T-helper 2 cell (primary cell): ENCODE measurements at places on chromosomes 2 and 18.

GRCh38 chr2:206241736-206242135, 32.7 kb upstream of the ZDBF2 start:
- DNase-seq, result no peak

DNA sequence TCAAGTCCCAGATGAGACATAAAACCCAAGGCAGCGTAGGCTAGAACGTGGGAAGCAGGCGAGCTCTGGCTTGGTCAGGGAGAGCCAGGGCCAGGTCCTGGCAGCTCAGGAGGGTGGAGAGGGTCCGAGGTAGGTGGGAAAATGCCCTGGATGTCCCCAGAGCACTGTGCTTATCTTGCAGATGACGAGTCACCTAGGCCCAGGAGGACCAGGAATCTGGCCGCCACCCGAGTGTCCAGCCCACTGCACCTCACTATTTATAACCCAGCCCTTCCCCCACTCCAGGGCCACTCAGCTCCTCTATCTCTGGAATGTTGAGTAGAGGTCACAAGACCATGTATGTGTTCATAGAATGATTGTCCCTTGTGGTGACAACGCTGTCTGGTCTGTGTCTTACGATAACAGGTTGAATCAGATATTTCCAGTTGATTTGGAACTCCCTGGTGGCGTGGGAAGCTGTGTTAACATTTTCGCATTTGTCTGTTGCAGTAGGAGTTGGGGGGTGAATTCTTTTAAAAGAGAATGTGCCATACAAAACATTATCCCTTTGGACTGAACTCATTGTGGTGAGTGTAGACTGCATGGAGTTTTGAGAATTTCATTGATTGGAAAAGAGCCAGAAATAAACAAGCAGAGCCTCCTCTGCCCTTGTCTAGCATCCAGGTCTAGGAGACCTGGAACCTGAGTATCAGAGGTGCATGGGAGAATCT, 47.5 kb downstream of the EMILIN2 start:
- DNase-seq, result no peak

- DNase-seq, result no peak
These were observed 95.9 kb downstream of the TXNL1 start for GRCh38 chr18:56542476-56542875.

- no peak for DNase-seq
These were observed 123.4 kb downstream of the LAMA1 start for GRCh38 chr18:6994056-6994770.

DNA sequence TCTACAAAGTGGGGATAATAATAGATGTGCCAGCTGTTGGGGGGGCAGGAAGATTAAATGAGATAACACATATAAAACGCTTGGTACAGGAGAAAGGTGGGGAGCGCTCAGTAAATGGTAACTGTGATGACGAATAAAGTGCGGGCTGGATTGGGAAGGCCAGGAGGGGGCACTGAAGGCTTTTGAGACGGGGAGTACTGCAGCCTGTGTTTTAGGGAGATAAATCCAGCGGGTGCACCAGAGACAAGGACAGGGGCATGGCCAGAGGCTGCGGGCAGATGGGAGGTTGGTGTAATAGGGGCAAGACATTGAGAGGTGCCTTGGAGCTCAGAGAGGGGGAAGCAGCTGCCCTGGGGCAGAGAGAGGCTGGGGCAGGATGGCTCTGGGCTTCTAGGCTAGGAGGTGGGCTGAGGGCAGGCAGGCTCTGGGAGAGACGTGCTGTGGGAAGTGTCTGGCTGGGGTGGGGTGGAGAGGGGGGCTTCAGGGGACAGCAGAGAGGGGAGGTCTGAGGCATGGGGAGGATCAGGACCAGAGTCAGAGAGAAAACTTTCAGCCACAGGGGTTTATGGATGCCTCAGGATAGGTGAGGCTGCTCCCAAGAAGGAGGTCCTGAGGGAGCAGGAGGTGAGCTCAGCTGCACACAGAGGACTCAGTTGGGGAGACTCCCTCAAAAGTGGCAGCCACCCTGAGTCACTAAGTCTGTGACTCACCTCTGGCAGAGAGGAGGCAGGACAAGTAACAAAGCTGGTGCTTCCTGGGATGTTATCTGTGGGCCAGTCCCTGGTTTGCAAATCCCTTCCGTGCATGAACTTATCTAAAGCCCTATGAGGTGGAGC, 18.8 kb downstream of the TEX44 start:
- DNase-seq, result no peak

DNA sequence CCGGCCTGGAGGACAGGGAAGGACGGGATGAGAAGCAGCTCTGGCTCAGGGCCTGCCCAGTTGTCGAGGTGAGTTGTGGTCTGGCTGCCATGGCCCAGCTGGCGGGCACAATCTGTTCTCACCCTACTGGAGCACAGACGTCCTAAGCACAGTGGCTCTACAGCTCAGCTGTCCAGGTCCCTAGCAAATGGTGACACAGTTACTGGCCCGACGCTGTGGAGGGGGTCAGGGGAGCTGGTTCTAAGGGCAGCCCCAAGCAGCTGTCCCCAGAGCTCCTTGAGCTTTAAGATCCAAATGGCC, 32.9 kb downstream of the KCNK3 start:
- DNase-seq, result no peak

DNA sequence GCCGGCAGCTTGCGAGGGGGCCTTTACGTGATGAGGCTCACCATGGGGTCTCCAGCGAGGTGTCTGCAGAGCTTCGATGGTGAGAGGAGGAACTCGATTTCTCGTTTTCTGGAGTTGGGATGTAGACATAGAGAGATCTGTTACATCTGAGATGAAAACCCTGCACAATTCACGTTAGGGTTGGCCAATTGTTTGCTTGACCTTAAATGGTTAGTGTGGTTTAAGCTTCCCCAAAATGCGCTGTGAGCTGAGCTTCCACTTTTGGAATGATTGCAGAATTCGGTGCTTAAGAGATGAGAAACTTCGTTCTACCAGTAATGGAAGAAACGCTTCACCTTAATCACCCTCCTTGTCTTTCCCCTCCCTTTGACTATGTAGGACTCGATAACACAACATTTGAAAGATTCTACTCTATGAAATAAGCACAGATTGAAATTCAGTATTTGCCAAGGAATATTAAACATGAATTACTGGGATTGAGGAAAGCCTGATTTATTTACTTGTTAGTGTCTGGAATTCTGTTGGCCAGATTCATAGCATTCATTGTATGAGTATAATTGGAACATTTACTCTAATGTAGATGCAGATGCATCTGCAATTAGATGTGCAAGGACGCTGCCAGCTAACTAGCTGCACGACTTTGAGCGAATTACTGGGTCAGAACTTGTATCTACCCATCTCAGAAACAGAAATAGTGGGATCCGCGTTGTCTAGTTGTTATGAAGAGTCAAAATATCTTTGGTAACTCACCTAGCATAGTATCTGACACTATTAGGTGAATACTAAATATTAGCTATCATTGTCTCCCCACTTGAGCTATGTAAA, 1.6 kb upstream of the KLF7 start:
- no peak for DNase-seq

DNA sequence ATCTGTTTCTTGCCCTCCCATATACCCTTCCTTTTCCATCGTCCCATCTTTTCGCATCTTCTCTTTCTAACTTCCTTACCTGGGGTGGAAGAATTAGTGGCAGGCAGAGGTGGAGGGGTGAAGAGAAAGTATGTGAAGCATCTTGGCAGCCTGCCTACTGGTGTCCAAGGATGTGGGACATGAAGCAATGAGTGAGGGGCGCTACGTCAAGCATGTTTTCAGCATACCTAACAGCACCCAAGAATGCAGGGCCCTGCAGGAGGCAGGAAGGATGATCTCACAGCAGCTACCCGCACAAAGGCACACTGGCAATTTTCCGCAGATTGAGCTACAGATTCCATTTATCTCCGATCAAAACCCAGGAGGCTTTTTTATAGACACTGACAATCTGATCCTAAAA, 42.2 kb downstream of the METTL4 start:
- no peak for DNase-seq

DNA sequence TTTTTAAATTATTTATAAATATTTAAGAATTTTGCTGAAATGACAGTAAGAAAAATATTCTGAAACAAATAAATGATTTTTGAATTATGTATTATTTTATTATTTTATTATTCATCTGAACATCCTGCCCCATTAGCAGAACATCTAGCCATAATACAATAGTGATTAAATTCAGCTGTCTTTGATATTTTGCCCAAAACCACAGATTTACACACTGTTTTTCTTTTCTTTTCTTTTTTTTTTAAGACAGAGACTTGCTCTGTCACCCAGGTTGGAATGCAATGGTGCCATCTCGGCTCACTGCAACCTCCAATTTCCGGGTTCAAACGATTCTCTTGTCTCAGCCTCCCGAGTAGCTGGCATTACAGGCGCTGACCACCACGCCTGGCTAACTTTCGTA, 1.9 kb upstream of the SCYGR1 start:
- no peak for DNase-seq

DNA sequence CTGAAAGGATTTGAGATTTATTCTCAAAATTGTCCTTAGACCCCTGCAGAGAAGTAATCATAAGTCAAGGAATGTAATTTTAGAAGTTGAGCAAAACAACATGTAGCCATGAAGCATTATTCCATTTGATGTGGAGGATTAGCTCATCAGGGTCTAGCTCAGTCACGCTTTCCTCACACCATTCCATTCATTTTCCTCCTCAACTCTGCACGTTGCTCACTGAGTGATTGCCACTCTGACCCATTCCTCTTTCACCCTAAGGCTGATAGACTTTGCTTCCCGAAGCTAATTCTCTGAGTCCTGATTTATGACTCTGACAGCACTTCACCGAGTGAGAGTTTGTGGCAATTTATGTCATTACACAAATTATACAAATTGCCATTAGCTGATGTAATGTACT, 820.6 kb upstream of the PIK3C3 start:
- no peak for DNase-seq

DNA sequence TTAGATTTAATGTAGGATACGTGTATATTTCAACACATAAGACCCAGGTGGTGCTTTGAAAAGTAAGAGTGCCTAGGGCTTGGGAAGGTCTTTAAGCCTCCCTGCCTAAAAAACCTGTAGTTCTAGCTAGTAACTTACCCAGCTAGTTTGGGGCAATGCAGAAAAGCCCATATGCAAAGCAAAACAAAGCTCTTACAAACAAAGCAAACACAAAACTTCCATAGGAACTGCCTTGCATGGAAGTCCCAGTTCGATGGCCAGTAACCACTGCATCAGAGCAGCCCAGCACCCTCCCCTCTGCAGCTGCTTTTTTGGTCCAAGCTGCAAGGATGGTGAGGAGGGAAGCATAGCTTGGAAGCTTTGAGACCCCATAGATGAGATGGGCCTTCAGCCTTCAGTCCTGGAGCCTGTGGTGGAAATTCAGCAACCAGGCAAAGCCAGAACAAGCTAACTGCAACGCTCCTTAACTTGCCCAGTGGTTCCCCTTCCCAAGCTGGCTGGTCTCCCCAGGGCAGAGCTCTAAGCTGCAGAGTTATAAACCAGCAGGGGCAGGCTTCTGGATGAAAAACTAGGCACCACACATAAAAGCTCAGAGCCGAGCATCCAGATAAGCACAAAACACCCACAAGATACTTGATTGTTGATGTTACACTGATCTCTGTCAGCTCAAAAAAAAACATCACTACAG, 16.2 kb downstream of the C2orf76 start:
- no peak for DNase-seq

DNA sequence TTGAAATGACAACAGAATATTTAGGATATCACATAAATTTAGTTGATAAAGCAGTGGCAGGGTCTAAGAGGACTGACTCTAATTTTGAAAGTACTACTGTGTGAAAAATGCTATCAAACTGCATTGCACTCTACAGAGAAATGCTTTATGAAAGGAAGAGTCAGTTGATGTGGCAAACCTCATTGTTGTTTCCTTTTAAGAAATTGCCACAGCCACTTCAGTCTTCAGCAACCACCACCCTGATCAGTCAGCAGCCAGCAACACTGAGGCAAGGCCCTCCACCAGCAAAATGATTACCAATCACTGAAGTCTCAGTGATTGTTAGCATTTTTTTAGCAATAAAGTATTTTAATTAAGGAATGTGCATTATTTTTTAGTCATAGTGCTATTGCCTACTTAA, 488.7 kb upstream of the SLC39A10 start:
- DNase-seq, result no peak
